Hematopoietic multipotent progenitor cell treated with erythropoietin and hydrocortisone succinate and interleukin-3 and kit ligand, for 15 days (in vitro differentiated cells): ENCODE measurements at places on chromosomes 13 and 19.
A peak's percentile ranks its signal among the peaks of the same experiment; 100 is the strongest.

- DNase-seq, result no peak
Observed at GRCh38 chr13:47135800-47136503, 239.1 kb upstream of the HTR2A start.

GRCh38 chr13:113742000-113742441 is 17.0 kb upstream of the TMEM255B start:
- DNase-seq, result no peak

GRCh38 chr19:48348045-48348444 is 15.7 kb downstream of the TMEM143 start:
- no peak for DNase-seq

DNA sequence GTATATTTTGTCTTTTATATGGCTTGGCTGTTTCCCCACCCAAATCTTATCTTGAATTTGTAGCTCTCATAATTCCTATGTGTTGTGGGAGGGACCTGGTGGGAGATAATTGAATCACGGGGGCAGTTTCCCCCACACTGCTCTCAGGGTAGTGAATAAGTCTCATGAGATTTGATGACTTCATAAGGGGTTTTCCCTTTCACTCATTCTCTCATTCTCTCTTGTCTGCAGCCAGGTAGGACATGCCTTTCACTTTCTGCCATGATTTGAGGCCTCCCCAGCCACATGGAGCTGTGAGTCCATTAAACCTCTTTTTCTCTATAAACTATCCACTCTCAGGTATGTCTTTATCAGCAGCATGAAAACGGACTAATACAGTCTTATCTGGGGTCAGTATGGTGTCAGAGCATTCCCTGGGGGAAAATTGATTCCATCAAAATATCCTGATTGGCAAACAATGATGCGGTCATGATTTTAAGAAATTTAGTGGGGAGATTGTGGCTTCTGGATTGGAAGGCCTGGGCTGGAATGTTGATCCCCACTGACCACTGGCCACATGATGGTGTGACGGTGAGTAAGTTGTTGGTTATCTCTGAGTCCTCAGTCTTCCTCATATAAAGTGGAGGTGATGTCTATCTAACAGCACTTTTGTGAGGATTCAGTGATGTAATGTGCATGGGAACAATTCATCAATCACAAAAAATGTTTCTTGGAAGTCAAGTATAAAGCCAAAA is 27.5 kb upstream of the ANKRD10 start:
- no peak for DNase-seq

DNA sequence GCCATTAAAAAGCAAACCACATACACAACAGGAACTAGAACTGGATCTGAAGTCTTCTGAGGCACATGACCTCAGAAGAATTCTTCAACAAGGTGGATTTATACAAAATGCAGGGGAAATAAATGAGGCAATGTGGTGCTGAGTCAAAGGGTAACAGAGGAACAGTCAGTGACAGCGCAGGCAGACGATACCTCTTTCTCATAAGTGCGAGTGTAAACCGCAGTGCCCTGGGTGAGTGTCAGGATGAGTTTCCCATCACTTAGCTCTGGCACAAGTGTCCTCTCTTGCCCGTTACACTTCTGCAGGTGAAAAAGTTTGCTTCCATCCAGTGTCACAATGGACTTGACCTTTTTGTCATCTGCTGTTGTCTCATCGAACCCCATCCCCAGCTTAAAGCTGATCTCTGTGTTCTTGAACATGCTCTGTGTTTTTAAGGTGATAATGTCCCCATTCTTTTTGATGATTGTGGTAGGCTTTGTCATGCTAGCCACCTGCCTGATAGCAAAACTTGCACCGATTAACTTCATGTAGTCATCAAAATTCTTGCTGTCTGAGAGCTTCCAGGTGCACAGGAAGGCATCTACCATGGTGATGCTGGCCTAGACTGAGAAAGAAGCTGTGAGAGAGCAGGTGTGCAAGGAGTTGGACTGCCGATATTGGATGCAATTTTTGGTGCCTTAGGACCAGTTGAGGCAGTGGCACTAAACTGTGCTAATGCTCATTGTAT is 97.3 kb downstream of the AKAP11 start:
- no peak for DNase-seq

DNA sequence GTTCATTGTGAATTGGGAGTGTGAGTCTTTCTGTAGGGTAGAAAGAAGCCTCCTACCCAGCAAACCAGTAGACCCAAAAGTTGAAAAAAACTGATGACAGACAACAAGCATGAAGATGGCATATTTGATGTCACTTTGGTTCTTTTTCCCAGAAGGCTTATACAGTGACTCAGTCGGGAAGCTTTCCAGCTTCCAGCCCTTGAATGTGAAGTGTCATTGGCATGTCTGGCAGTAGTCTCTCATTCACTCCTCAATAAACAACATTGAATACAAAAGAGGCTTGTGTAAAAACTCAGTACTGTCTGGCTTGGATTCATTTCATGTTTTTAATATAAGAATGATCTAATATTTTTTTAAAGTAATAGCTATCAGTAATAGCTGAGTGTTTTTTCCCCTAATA is 68.7 kb downstream of the IPO5 start:
- no peak for DNase-seq

DNA sequence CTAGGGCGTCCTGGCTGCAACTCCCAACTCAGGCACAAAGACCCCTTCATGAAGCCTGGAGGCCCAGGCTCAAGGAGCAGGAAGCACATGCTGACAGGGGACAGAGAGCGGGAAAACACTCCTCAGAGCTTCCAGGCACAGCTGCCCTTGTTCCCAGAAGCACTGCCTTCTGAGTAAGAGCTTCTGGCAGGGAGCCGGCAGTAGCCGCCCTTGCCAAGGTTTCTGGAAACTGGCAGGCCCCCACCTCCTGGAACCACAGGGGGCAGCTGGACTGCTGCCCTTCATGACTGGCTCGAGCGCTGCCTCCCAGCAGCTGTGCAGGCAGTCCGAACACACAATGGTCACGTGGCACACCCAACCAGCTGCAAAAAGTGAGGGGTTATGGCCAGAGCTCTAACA is 33.6 kb upstream of the EPHX3 start:
- peak; percentile 43 for DNase-seq

DNA sequence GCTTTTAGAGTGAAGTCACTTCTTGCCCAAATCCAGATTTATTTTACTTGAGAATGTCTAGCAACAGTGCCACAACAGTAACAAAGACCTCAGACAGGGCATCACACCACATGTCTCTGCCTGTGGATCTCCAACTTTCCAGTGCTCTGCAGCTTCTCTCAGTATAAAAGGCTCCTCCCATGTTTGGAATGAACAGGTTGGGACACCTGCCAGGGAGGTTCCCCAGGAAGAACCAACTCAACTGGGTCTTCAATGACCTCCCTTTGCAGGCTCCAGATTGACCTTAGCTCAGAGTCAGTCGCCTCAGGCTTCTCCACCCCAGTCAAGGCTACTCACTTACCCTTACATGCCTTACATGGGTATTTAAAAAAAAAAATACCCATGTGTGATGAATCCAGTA is 3.4 kb downstream of the ZNF823 start:
- DNase-seq, result no peak

- no peak for DNase-seq
Observed at GRCh38 chr13:60318186-60318585, 78.8 kb upstream of the TDRD3 start.

DNA sequence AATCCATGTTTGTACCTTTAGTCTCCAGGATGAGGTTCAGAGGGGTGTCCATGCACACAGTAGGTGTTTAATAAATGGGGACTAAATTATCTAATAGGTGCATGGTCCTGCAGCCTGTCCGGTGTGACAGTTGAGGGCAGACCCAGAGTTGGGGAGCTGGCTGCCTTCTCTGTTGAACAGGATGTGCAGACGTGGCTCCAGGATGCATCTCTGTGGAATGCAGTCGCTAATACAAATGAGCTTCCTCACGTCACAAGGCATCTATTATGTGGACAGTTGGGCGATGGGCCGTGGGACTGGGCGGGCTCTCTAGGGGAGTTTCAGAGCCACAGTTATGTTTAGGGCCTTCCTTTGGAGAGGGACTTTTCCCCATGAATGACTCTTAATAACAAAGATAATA is 71.0 kb downstream of the SIPA1L3 start:
- no peak for DNase-seq

- peak; percentile 31 for DNase-seq
Observed at GRCh38 chr19:38632476-38633213, 13.7 kb downstream of the EIF3K start.

DNA sequence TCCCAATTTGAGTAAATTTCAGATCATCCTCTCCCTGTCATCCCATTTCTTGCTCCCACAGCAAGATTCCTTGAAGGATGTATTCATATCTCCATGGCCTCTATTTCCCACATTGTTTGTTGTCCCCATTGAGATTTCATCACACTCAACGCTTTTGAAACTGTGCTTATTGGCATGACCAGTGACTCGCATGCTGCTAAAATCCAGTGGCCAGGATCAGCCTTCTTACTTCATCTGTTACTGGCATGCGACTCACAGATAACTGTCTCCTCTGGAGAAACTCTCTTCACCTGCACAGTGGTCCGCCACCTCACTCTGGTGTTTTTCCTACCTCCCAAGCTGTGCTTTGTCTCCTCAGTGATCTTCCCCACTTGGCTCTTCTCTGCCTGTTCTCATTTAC is 95.8 kb downstream of the WASF3 start:
- DNase-seq, result no peak

DNA sequence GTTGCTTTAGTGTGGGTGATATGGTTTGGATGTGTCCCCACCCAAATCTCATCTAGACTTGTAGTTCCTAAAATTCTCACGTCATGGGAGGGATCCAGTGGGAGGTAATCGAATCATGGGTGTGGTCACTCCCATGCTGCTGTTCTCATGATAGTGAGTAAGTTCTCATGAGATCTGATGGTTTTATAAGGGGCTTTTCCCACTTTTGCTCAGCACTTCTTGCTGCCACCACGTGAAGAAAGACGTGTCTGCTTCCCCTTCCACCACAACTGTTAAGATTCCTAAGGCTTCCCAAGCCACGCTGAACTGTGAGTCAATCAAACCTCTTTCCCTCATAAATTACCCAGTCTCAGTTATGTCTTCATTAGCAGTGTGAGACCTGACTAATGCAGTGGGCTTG is 26.0 kb downstream of the OR10H4 start:
- DNase-seq, result no peak

DNA sequence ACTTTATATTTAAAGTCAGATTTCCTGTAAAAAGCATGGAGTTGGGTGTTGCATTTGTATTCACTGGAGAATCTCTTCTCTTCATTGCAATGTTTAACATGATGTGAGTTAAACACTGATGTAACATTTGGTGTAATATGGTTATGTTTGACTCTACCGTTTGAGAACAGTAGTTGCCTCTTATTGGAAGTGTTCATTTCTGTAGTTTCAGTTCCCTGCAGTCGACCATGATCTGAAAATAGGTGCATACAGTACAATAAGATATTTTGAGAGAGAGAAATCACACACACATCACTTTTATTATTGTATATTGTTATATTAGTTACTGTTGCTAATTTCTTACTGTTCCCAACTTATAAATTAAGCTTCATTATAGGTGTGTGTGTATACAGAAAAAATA is 105.2 kb upstream of the SPACA7 start:
- no peak for DNase-seq

GRCh38 chr19:36101550-36102327 is 9.2 kb upstream of the OVOL3 start:
- DNase-seq, result no peak

DNA sequence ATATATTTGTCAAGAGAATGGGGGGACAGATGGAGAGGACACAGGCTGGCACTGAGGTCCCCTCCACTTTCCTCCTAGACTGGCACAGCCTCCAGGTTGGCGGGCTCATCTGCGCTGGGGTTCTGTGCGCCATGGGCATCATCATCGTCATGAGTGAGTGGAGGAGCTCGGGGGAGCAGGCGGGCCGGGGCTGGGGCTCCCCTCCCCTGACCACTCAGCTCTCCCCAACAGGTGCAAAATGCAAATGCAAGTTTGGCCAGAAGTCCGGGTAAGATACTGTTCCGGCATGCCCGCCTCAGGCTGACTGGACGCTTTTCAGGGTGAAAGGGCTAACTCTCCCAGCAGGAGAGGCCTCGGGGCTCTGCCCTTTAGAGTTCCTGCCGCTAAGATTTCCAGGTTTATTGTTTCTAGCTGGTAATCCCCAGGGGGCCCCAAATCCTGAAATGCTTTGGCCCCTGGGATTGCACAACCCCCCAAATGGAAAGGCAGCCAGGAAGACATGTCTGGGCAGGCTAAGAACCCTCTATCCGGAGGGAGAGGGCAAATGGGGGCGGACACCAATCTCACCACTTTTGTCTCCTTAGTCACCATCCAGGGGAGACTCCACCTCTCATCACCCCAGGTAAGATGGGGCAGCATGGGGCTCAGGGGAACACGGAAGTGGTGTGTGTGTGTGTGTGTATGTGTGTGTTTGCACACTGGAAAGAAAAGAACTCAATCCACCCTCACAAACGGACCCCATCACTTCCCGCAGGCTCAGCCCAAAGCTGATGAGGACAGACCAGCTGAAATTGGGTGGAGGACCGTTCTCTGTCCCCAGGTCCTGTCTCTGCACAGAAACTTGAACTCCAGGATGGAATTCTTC is 7.3 kb downstream of the FXYD3 start:
- DNase-seq, result no peak

DNA sequence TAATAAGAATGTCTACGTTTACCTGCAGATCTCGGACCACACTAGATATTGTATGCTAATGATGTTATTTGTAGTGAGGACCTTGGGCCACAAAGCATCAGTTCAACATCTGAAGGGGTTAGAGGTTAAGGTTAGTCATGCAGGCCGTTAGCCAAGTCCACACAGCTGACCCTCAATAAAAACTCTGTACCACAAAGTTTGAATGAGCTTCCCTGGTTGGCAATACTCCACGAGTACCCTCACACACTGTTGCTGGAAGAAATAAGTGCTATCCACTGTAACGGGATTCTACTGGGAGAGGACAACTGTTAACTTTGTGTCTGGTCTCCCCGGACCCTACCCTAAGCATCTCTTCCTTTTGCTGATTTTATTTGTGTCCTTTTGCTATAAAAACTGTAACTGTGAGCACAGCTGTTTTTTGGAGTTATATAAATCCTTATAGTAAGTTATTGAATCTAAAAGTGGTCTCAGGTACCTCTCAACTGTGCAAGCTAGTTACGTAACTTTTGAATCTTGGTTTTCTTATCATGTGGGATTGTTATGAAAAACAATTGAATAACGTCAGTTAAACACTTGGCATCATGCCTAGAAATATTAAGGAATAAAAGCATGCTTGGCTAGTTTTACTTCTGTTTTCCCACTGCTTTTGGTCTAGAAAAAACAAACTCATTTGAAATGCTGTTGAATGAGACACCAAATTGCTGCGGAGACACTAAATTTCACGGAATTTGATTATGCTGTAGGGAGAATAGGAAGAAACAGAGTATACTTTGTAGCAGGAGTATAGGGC is 181.5 kb downstream of the DNAJC3 start:
- no peak for DNase-seq

GRCh38 chr19:38452430-38453366 is 19.2 kb downstream of the RYR1 start:
- peak; percentile 29 for DNase-seq

DNA sequence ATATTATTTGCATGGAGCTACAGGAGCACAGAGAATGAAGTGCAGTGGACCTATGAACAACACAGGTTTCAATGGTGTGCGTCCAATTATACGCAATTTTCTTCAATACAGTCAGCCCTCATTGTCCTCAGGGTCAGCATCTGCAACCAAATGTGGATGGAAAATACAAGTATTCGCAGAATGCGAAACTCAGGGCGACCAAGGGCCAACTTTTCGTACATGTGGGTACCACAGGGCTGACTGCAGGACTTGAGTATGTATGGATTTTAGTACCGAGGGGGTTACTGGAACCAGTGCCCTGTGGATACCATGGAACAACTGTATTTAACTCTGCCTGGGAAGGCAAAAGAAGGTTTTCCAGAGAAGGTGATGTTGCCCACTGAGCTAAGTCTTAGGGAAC is 10.2 kb downstream of the LCP1 start:
- no peak for DNase-seq
